ENCODE measurements at places on chromosomes 16 and 17. TPM values are rescaled to one million over a fixed set of nuclear protein-coding genes. Genes with fewer than 3 reads are reported as not detected.

Gene RNF135
- 15.3 TPM for total RNA-seq

Gene MFAP4
- 17.4 TPM for total RNA-seq

Gene HSD17B2
- total RNA-seq, result not detected

Gene WSB1
- total RNA-seq, result 236 TPM

Gene TBKBP1
- 22.9 TPM for total RNA-seq

Gene NKD1
- total RNA-seq, result 3.2 TPM

Gene SLC12A3
- total RNA-seq, result not detected

Gene B4GALNT2
- total RNA-seq, result 0.04 TPM

Gene FMNL1
- total RNA-seq, result 4.2 TPM

Gene TSPAN10
- total RNA-seq, result 1.8 TPM

Gene TAT
- not detected for total RNA-seq

Gene TLCD3B
- total RNA-seq, result 5.6 TPM

Gene MT1G
- total RNA-seq, result 11.0 TPM

Gene ABCA6
- total RNA-seq, result not detected

Gene CCL7
- not detected for total RNA-seq

Gene HAS3
- 1.8 TPM for total RNA-seq

Gene ULK2
- total RNA-seq, result 18.4 TPM

Gene TBC1D3H
- total RNA-seq, result 3.0 TPM

Gene KRTAP2-3
- total RNA-seq, result not detected

All from endodermal cell (in vitro differentiated cells).